Activated CD4-positive, CD25-positive, alpha-beta regulatory T cell treated with anti-CD3 and anti-CD28 coated beads, Interleukin-2, amount 50 U/mL, for 72 hours (primary cell): ENCODE measurements at places on chromosomes 1 and 21.

- DNase-seq = no peak
Observed at GRCh38 chr1:221991221-221991620, 249.3 kb upstream of the DUSP10 start.

DNA sequence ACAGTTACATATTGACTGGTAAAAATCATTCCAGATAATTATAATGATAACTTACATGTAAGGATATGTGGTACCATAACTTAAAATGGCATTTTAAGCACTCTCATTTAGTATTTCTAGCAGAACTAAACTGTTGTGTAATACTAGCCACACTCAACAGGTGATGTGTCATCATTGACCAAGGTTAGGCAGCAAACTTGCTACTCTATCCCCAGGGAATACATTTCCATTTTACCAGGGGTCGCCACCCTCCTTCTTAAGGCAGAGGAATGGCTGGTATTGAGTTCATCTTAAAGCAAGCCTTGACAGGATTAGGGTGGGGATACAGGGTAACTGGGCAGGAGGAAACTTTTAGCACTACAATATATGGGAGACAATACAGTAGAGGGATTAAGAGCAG is 259.8 kb upstream of the CAMK1G start:
- DNase-seq = no peak

GRCh38 chr1:202237052-202237451 is 43.5 kb downstream of the LGR6 start:
- DNase-seq = peak; percentile 39

DNA sequence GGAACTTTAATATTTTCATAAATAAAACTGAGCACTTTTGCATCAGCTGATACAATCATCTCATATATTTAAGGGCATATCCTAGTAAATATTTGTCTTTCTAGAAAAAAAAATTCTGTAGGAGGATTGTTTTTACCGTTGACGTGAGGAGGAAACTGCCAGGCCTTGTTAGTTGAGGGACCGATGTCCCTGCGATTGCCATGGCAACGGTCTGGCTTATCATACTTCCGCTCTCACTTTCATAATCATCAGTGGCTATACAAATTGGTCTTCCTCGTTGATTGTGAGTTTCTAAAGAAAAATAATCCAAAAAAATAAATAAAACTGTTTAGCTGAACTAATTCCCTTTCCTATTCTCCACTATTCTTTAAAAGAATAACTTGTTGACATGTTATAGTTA is 69.3 kb upstream of the ANGPTL3 start:
- no peak for DNase-seq

GRCh38 chr1:117555806-117556205 is 50.0 kb upstream of the TENT5C start:
- DNase-seq = no peak

GRCh38 chr1:43444836-43445235 is 8.9 kb downstream of the HYI start:
- no peak for DNase-seq

DNA sequence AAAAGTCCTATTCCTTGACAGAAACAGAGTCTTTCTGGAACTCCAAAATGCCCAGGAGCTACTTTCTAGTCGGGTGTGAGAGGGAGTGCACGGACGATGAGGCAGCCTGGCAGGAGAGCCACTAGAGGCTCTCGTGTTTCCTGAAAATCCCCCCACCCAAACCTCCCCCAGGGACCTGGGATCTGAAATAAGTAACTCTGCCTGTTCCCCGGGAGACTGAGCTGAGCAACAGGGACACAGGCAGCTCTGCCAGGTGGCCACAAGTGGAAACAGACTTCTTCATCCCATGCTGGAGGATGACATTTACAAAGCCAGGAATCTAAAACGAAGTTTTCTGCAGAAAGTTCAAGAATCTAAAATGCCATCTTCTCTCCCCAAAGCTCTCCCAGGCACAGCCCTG is 77.1 kb downstream of the ITPKB start:
- DNase-seq = no peak

GRCh38 chr1:921011-921837 is 2.5 kb upstream of the SAMD11 start:
- DNase-seq = no peak
